ENCODE measurements at places on chromosomes 1 and 21.

DNA sequence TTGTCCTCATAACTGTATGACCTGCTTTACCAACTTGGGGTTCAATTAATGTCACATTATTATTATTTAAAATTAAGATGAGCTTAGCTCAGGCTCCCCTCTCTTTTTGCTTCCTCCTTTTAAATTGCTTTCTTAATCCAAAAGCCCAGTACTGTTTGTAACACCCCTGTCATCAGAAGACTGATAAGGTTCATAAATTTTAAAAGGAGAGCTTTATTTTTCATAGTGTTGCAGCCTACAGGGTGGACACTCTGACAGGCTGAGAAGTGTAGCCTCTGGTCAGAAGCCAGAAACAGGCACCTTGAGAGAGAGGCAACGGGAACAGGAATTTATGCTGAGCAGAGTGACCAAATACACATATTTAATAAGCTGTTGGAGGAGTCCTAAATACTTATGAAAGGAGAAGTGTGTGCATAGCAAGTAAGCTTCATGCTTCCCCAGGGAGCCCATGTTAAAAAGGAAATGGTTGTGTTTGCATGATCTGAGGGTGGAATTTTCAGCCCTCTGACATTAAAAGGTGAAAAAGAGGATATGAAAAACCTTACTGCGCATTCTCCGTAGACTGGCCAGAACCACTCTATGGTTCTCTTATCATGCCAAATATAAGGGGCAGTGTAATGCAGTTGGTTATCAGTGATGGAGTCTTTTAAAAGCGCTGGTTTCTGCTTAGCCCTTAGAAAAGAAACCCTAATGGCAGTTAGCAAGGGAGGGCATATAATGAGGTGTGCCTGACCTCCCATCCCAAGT lies 30.5 kb upstream of the FGGY start:
- DNase-seq = no peak

DNA sequence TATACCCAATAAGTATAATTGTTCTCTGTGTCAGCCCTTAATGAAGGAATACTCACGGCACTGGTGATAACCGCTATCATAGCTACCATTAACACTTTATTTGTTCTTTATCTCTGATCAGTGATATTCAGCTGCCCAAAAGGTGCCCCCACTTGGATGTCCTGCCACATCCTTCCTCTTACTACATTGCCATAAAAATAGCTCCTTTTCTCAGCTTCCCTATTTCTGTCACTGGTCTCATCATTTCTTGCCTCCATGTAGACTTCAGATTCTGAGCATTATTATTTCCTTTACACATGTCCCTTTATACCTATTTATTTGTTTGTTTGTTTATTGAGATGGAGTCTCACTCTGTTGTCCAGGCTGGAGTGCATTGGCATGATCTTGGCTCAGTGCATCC lies 2.7 kb upstream of the RAB29 start:
- no peak for DNase-seq

GRCh38 chr1:35111106-35111505 lies 31.9 kb downstream of the ZMYM1 start:
- DNase-seq = no peak

DNA sequence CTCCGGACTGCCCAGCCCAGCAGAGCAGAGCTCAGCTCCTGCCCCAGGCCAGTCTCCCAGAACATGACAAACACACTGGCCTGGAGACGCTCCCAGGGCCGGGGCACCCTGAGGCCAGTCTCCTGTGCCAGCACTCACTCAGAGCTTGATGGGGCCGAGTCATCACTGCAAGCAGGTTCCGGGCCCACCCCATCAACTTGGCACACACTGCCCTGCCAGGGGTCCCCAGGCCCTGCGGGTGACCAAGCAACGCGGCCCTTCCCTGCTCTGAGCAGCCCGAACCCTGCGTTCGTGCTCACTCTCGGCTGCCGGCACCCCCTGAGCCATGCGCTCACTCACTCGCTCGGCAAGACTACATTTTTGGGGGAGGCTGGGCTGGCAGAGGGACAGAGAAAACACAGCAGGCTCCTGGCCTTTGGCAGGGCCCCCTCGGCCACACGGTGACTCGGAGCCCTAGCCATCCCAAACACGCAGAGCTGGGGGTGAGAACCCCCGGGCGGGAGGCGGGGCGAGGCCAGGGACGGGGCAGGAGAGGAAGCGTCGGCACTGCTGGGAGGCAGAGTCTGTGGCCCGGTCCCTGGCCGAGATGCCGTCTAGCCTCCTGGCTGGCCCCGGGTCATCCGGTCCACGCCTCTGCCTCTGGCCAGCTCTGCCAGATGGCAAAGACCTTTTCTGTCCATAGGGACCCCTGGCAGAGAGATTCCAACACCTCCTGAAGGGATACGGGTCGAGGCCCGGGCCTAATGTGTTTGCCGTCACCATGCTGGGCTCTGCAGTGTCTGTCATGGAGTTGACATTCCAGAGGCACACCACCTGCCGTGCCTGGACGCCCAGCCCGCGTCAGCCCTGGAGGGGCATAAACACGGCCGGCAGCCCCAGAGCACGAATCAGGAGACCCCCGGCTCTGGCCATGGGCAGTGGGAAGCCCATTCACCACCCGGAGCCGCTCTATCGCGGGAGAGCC lies 68.0 kb downstream of the MEGF6 start:
- DNase-seq = no peak

DNA sequence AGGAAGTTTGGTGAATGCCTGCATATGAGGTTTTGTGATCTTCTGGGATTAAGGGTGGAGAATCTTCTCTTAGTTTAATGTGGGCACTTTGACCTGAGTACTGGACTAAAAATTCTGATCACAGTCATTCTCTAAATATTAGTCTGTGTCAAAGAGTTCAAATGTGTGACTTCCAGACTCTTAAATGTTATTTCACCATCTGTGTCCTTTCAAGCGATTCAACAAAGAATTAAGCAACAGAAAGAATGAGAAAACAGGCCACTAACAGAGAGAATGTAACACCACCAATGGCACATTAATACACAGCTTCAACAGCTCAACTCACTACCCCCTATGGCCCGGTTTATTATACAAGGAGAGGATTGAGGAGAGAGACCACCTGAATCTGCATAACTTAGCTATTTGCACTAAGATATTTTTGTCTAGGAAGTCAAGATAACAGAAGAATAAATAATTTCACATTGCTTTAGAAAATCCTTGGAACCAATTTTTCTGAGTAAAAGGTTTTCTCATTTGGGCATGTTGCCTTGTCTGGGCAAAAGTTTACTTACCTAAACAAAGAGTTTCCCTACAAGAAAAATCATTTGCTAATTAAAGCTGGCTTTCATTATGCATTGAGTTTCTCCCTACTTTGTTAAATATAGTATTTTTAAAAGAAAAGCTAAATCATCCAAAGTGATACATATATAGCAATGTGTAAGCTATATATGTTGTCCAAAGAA lies 1313.7 kb downstream of the NCAM2 start:
- DNase-seq = no peak

GRCh38 chr1:72284348-72285073 lies 2.2 kb upstream of the NEGR1 start:
- DNase-seq = no peak
